ENCODE measurements at places on chromosomes 5 and 9.

- DNase-seq = no peak
These were observed 52.8 kb downstream of the CAST start for GRCh38 chr5:96714951-96715451.

DNA sequence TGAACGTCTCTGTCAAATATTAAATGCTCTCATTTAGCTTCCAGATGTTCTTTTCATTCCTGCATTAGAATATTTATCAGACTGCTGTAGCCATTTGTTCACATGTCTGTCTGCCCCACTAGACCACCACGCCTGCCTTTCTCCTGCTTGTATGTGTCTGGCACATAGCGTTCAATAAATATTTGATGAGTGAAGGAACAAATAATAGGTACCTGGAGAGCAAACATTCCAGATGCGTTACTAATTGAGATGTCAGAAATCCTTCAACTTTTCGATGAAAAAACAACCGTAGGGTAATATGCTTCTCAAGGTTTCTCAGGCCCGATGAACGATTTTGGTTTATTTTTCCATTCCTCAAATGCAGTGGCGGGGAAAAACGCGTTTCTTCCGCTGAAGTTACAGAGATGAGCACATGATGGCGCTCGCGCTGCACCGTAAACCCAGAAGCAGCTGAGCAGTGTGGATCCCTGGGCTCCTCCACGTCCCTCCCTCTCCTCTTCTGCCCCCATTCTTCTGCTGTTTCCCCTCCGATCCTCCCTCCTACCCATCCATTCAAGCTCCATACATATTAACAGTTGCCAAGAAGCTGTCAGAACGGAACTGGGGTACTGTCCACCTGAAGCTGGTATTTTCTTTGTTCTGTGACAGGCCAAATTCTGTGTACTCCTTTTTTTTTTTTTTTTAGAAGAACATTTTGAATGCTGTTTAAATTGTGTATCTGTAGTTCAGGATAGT lies 245.4 kb downstream of the MPDZ start:
- peak; percentile 7 for DNase-seq

DNA sequence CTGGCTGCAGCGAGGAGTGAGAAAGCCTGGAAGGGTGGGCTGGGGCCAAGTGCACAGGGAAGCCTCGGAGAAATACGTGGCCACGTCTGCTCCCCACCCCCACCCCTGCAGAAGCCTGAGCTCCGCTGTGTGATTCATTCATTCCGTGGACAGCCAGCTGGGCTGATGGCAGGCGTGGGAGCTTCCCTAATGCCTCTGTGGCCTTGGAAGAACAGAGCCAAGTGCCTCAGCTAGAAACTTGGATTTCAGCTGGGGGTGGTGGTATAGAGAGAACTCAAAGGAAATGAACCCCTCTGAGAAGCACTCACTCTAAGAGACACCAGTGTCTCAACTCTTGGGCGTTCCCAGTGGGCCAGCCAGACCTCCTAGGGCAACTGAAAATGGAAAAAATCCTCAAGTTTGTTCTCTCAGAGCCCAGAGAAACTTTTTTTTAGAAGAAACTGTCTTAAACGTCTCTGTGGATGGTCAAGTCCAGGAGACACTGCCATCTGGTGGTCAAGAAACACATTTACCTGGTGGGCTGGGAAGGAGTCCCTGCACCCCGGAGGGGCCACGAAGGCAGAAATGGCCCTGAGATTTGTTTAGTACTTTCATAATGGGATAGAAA lies 18.0 kb downstream of the ATOX1 start:
- peak; percentile 49 for DNase-seq

DNA sequence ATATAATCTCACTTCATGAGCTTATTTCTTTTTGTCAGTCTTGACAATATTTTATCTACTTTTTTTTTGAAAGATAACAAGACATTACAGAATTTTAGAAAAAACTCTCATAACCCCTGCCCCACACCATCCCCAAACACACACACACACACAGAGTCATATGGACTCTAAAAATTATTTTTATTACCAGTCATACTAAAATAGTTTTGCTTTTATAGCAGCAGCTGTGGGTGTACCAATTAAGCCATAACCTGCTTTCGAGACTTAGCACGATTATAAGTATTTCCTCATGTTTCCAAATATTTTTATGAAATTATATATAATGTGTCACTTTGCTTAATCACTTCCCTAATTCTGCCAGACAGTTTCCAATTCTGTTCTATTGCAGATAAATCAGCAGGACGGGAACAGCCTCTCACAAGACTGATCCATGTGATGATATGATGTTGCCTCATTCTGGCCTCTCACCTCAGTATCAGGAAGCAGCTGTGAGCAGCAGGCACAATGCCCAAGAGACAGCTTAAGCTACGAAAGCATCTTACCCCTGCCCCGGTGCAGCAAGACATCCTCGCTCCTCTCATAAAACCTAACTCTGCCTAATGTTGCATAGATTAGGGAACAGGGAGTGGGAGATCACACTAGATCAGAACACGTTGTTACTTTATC lies 7.0 kb downstream of the PDCL start:
- DNase-seq = no peak

- DNase-seq = no peak
These were observed 209.5 kb downstream of the DCP2 start for GRCh38 chr5:113186061-113186460.

DNA sequence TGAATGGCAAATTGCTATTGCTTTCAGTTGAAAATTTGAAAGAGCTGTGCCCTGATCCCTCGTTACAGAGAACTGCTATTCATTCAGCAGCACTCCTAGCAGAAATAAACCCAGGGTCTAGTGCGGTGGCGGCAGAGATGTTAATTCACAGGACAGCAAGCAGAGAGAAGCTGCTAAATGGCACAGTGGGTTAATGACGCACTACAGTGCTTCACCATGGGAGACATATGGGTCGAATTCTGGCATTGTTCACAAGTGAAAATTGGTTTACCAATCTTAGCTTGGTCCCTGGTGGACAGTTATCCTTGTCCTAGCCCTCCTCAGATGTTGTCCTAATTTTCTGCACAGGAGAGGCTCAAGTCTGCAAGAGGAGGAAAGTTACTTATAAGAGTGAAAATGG lies 807.4 kb downstream of the TLE1 start:
- no peak for DNase-seq

- no peak for DNase-seq
These were observed 249.1 kb downstream of the CEMIP2 start for GRCh38 chr9:71519098-71519696.

DNA sequence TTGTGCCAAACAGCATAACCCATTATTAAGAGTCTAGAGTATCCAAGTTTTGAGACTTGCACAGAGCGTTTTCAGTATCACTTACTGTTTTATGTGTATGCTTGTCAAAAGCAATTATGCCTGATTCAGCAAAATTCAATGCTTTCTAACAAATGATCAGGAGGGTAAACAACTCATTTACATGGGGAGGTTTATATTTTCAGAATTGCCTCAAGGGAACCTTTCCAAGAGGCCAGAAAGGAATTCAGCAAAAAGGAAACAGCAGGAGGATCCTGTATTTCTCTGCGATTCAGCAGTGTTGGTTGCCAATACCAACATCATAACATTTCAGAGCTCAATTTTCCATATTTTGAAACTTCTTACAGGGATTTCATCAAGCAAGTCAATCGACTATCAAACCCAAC lies 69.3 kb upstream of the DAB2 start:
- DNase-seq = no peak

Measured in stimulated activated naive CD8-positive, alpha-beta T cell treated with anti-CD3 and anti-CD28 coated beads, Interleukin-15, Interleukin-2, amounts not matched to agents 100 U/mL and 50 U/mL, for 24 hours (primary cell).